ENCODE measurements at places on chromosomes 2 and 18. TPM values are rescaled to one million over a fixed set of nuclear protein-coding genes. Genes with fewer than 3 reads are reported as not detected.

DNA sequence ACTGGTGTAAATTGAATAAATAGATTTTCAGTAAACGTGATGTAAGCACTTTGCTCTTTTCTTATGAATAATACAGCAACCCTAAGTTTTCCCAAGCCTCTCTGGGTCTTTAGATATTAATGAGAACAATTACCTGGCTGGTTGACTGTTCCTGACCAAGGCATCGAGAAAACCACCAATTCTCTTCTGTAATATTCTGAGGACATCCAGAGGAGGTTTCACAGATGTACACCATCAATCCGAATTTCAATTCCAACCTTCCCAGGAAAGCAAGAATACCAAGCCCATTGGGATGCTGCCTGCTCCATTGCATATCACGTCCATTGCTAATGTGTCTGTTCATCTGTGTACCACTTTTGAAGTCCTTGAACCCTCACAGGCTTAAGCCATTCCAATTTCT lies 571.8 kb downstream of the NUP35 start:
- no peak for DNase-seq

GRCh38 chr2:207840101-207840500 lies 70.4 kb upstream of the FZD5 start:
- DNase-seq: no peak

Gene KCNF1
- total RNA-seq: not detected

DNA sequence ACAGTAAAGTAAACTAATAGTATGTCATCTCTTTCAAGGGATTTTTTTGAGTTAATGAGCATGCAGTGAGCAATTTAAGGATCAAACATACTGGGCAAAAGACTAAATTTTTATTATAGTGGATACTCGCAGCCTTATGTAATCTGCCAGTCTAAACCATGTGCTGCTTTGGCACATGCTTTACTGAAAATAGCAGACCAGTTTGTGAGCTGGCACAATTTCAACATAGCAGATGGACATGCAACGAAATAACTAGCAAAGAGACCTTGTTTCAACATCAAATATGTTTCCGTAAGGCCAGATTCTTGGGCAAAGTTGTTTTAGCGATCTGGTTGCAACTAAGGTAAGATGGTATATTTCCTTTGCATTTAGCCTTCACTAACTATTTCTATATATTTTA lies 807.3 kb downstream of the NR4A2 start:
- no peak for DNase-seq

DNA sequence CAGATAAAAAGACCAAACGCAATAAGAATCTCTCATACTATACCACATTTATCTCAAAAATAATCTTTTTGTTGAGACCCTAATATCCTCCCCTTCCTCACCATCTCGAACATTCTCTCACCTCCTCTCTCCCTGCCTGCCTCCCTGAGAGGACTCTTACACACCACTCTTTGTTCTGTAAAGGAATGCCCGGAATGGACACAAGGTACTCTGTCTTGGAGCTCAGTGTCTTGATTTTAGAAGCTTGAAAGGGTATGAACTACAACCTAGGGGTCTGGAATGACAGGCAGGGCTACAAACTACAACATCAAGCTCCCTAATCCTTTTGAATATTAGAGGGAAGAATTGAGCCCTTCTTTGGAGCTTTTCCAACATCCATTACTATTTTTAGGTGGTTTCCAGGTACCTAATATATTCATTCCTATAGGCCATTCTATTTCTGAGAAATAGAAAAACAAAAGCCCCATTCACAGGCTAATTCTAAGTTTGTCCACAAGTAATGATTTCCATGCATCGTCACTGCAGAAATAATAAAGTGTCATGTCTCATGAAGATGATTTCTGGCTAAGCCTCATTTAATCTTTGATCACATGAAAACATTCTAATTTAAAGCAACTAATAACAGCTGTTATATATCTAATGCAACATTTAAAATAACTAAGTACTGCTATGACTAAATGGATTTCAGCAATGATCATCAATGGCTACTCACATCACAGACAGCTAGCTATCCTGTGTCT lies 60.6 kb downstream of the LRP2 start:
- no peak for DNase-seq

DNA sequence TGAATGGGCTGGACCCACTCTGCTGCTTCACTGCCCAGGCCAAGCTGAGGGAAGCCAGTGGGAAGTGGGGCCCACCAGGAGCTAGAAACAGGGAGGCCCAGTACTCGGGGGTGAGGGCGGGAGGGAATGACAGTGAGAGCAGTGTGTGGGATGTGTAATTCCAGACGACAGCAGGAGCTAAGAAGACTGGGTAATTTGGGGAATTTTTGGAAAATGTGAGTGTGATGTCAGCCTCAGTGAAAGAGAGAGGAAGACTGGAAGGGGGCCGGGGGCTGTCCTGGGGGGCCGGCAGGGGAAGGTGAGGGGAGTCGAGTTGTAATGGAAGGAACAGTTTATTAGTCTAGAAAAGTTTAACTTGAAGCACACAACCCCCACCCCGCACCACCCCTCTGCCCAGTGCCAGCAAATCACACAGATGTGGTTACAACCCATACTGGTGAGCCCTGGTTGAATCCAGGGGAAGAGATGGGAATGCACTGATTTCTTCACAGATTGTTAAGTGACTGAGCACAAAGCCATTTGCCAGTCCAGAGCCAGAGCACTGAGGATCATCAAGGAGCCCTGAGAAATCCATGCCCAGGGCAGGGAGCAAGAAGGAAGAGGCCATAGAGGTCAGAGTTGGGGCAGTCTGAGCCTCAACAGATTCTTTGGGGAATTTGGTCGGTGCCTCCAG lies 76.7 kb upstream of the PKDCC start:
- no peak for DNase-seq
